ENCODE measurements at places on chromosomes 13 and 19. TPM values are rescaled to one million over a fixed set of nuclear protein-coding genes. Genes with fewer than 3 reads are reported as not detected.
A peak's percentile ranks its signal among the peaks of the same experiment; 100 is the strongest.

Gene ITGBL1
- total RNA-seq, result 9.5 TPM

Gene OR4F17
- total RNA-seq, result not detected

Gene HCN2
- 0.24 TPM for total RNA-seq

Gene KL
- total RNA-seq, result 14.7 TPM

Gene FGF21
- not detected for total RNA-seq

Gene OR7D2
- 0.59 TPM for total RNA-seq

Gene RNF113B
- total RNA-seq, result not detected

Gene VMAC
- 8.1 TPM for total RNA-seq

Gene FFAR2
- 4.7 TPM for total RNA-seq

Gene ZNF667
- 1.4 TPM for total RNA-seq

Gene S1PR4
- 35.7 TPM for total RNA-seq

- H3K4me1 ChIP-seq, result peaks cover 33% of the 10 kb centered on the region
- DNase-seq, result no peak
- no peaks in the 10 kb centered on the region for H3K36me3 ChIP-seq
- H3K4me3 ChIP-seq, result peak overlapping the region; percentile 46
Observed at GRCh38 chr13:94713561-94714182, 1.3 kb upstream of the SOX21 start.

- no peak overlapping the region for H3K27ac ChIP-seq
- peaks cover 36% of the 10 kb centered on the region for H3K4me1 ChIP-seq
- H3K4me3 ChIP-seq, result no peak overlapping the region
- no peaks in the 10 kb centered on the region for H3K27me3 ChIP-seq
Observed at GRCh38 chr13:46567671-46568070, 14.7 kb downstream of the LRCH1 start.

GRCh38 chr13:110301606-110302553, 5.1 kb downstream of the COL4A1 start:
- peak overlapping the region; percentile 27 for H3K27ac ChIP-seq
- no peak for DNase-seq
- peaks cover 11% of the 10 kb centered on the region for H3K27me3 ChIP-seq
- H3K4me1 ChIP-seq, result peaks cover 55% of the 10 kb centered on the region
- no peaks in the 10 kb centered on the region for H3K36me3 ChIP-seq

DNA sequence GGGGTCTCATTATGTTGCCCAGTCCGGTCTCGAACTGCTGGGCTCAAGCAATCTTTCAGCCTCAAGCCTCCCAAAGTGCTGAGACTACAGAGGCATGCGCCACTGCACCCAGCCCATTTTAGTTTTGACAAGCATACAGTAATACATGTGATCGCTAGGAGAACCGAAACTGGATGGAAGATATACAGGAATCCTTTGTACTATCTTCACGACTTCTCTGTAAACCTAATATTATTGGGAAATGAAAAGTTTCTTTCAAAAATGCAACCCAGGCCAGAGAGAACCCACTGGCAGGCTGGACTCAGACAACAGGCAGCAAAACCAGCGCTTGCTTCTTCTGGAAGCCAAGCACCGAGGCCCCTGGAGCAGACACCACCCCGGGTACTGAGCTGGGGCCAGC, 9.4 kb downstream of the C19orf12 start:
- no peak overlapping the region for H3K27ac ChIP-seq
- DNase-seq, result no peak
- no peaks in the 10 kb centered on the region for H3K4me1 ChIP-seq
- H3K27me3 ChIP-seq, result no peaks in the 10 kb centered on the region
- peaks cover 61% of the 10 kb centered on the region for H3K36me3 ChIP-seq

- no peak overlapping the region for H3K4me3 ChIP-seq
- no peaks in the 10 kb centered on the region for H3K36me3 ChIP-seq
- peaks cover 24% of the 10 kb centered on the region for H3K4me1 ChIP-seq
- no peak overlapping the region for H3K27ac ChIP-seq
Observed at GRCh38 chr13:112963641-112964040, 5.4 kb upstream of the MCF2L start.

GRCh38 chr19:50858886-50859285, 4.2 kb downstream of the KLK3 start:
- H3K4me3 ChIP-seq, result no peak overlapping the region
- no peak overlapping the region for H3K27ac ChIP-seq
- H3K4me1 ChIP-seq, result no peaks in the 10 kb centered on the region
- no peak for DNase-seq
- H3K27me3 ChIP-seq, result peaks cover 28% of the 10 kb centered on the region
- no peaks in the 10 kb centered on the region for H3K36me3 ChIP-seq

DNA sequence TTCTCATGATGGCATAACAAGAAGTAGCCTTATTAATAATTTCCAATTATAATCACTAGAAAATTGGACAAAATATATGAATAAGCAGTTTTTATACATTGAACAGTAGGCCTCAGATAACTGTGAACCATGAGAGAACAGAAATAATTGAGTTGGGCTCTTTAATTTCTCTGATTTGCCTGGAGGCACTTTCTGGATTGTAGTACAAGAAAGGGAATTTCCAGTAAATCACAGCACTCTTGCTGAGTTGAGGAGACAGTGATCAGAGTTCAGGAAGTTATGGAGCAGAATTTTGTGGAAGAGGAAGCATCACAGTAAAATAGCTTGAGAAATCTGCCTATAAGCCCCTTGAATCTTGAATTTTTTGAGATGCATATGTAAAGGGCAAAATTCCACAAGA, 216.2 kb downstream of the MAB21L1 start:
- H3K36me3 ChIP-seq, result no peaks in the 10 kb centered on the region
- no peak overlapping the region for H3K27ac ChIP-seq
- DNase-seq, result no peak
- no peaks in the 10 kb centered on the region for H3K27me3 ChIP-seq
- no peaks in the 10 kb centered on the region for H3K4me1 ChIP-seq
- no peak overlapping the region for H3K4me3 ChIP-seq

GRCh38 chr13:36084131-36084530, 47.1 kb downstream of the DCLK1 start:
- no peak overlapping the region for H3K4me3 ChIP-seq
- H3K36me3 ChIP-seq, result no peaks in the 10 kb centered on the region
- H3K4me1 ChIP-seq, result no peaks in the 10 kb centered on the region
- no peak overlapping the region for H3K27ac ChIP-seq

DNA sequence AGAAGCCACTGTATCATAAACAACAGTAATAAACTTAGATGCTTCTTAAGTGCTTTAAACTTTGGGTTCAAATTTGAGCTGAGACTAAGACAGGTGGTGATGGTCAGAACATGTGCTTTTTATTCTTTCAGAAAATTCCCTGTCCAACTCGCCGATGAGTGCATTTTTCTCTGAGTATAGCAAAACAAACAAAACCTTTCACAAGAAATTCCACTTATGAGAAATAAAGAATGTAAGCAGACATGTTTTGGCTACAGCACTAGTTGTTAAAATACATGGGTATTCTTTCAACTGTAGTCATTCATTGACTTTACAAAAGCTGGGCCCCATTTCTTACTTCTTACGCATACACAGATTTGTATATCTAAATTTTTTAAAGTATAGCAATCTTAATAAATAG, 125.6 kb downstream of the SPRY2 start:
- no peak for DNase-seq
- no peaks in the 10 kb centered on the region for H3K27me3 ChIP-seq
- no peak overlapping the region for H3K4me3 ChIP-seq

DNA sequence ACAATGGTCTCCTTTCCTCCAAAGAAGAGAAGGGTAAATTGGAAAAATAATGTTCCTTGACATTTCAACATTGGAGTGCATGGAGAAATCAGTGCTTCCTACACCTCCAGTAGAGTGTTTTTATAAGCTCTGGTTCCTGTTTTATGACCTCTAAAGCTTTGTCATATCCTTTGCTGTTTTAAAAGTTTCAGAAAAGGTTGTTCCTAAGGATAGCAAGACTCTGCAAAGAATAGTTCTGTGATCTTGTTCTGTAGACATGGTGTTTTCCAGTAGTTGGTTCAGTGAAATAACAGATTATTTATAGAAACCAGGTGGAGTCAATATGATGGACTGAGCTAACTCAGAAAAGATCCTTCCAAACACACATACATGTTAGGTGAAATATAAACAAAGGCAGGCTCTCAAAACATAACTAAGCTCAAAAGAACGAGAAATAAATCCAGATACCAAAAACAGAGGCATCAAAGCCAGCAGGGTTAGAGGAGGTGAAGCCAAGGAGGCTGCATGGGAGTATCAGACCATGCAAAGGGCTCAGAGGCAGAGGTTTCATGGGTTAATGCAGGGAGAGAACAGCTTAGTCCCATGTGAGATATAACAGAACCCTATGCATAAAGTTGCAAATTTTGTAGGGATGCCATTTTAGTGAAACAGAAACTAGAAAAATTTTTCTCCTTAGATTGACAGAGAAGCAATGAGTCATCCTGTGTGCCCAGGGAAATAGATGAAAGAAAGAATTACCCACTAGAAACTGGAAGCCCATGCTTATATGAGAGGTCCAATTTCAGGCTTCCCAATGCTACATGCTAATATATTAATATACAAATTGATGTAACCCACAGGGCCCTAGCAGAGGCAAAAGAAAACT, 44.3 kb downstream of the SHISA2 start:
- no peaks in the 10 kb centered on the region for H3K36me3 ChIP-seq
- no peak for DNase-seq
- H3K4me1 ChIP-seq, result no peaks in the 10 kb centered on the region
- H3K4me3 ChIP-seq, result no peak overlapping the region
- H3K27ac ChIP-seq, result no peak overlapping the region

DNA sequence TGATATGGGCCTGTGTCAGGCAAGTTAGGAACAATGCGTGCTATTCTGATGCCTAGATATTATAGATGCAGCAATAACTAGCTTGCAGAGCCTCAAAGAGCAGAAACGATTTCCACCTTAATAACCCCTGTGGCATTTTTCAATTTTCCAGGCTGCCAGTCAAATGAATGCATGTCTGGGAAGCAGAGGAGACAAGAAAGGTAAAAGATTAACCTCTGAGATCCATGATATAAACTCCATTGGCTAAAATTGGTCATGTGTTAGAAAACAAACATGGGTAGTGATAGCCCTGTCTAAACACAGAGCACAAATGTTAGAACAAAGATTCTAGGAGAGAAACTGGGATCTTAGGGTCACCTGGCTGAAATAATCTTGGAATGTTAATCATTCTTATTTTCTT, 811.1 kb downstream of the DIAPH3 start:
- H3K36me3 ChIP-seq, result no peaks in the 10 kb centered on the region
- no peak for DNase-seq
- H3K27me3 ChIP-seq, result no peaks in the 10 kb centered on the region
- no peak overlapping the region for H3K4me3 ChIP-seq

DNA sequence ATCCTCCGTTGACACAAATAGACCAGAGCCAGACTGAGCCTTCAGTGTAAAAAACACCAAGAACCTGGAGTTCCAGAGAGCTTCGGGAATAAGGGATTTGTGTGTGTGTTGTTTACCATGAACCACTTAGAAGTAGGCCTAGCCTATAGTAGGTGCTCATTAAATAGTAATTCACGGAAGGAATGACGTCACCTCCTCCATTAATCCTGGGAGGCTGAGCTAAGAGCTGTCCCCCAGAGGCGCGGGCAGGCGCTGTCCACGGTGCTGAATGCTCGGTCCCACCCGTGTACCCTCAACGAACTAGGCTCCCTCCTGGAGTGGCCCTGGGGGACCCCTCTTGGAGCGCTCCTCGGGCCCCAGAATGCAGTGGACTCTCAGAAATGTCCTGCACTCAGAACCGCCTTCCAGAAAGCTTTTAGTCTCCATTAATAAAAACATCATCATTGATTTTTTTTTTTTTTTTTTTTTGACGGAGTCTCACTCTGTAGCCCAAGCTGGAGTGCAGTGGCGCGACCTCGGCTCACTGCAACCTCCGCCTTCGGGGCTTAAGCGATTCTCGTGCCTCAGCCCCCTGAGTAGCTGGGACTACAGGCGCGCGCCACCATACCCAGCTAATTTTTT, 6.5 kb downstream of the UNC13A start:
- H3K36me3 ChIP-seq, result no peaks in the 10 kb centered on the region
- no peak overlapping the region for H3K27ac ChIP-seq
- H3K27me3 ChIP-seq, result peaks cover 38% of the 10 kb centered on the region
- H3K4me1 ChIP-seq, result peaks cover 17% of the 10 kb centered on the region
- H3K4me3 ChIP-seq, result no peak overlapping the region

DNA sequence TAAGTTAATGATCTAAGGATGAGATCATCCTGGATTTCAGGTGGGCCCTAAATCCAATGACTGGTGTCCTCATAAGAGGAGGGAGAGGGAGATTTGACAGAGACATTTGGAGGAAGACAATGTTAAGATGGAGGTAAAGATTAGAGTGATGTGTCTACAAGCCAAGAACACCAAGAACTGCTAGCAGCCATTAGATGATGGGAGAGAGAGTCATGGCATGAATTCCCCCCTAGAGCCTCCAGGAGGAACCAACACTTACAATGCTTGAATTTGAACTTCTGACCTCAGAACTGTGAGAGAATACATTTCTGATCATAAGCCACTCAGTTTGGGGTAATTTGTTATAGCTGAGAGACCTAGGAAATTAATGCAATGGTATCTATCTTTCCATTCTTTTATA, 68.1 kb upstream of the RFXAP start:
- no peaks in the 10 kb centered on the region for H3K27me3 ChIP-seq
- H3K36me3 ChIP-seq, result no peaks in the 10 kb centered on the region
- H3K27ac ChIP-seq, result no peak overlapping the region
- H3K4me1 ChIP-seq, result no peaks in the 10 kb centered on the region

DNA sequence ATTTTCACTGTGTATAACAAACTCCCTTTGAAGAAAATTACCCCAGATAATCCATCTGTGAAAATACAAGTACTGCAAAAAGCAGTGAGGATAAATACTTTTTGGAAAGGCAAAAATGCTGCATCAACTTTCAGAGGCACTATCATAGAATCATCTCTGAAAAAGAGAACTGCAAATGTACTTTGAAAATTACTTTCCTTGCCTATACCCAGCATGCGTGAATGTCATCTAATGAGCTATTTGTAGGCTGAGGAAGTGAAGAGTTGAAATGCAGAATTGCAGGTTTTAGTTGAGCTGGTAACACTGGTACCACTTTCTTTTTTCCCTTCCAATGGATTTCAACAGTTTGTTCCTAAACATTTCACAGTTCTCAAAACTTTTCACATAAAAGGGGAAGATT, 196.7 kb downstream of the TBC1D4 start:
- no peaks in the 10 kb centered on the region for H3K4me1 ChIP-seq
- H3K36me3 ChIP-seq, result peaks cover 33% of the 10 kb centered on the region
- H3K27ac ChIP-seq, result no peak overlapping the region
- H3K27me3 ChIP-seq, result no peaks in the 10 kb centered on the region

DNA sequence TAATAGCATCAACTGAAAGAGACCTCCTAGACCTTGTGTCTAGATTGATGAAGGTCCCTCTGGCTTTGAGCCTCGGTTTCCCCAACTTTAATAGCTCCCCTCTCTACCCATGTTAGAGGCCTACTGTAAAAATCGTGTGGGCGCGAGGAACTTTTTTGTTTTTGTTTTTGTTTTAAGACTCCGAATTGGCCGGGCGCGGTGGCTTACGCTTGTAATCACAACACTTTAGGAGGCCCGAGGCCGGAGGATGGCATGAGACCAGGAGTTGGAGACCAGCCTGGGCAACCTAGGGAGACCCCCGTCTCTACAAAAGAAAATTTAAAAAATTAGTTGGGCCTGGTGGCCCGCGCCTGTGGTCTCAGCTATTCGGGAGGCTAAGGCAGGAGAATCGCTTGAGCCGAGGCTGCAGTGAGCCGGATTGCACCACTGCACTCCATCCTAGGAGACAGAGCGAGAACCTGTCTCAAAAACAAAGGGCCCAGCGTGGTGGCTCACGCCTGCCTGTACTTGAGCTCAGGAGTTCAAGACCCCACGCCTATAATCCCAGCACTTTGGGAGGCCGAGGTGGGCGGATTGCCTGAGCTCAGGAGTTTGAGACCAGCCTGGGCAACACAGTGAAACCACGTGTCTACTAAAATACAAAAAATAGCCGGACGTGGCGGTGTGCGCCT, 858 bp upstream of the PPP6R1 start:
- H3K36me3 ChIP-seq, result peaks cover 4% of the 10 kb centered on the region
- no peaks in the 10 kb centered on the region for H3K27me3 ChIP-seq
- peak; percentile 61 for DNase-seq
- H3K27ac ChIP-seq, result peak overlapping the region; percentile 89
- H3K4me1 ChIP-seq, result peaks cover 42% of the 10 kb centered on the region
